ENCODE measurements at places on chromosomes 6 and 20. TPM values are rescaled to one million over a fixed set of nuclear protein-coding genes. Genes with fewer than 3 reads are reported as not detected.
A peak's percentile ranks its signal among the peaks of the same experiment; 100 is the strongest.

DNA sequence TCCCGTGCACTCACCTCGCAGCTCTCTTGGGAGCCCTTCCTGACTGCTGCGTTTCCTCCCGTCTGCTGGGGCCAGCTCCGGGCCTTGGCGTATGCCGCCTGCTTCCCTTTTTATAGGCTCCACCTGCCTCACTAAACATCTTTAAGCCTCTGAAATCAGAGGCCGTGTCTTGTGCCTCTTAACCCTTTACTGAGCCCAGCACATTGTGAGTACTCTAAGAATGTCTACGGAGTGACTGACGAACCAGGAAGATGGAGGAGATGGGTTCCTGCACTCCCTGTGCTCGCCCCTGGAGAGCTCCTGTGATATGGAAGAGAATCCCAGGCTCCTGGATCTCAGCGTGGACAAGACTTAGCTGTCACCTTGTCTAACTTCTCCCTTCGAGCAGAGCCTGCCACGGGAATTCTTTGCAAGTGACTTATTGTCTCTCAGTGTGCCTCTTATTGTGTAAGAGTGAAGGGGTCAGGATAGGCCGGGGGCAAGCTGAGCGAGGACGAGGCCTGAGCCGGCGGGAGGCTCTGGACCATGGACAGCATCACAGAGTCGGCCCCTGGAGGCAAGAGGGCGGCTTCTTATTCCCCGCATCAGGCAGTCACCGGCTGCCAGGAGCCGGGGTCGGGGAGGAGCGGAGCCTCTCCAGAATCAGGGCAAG is 70.9 kb upstream of the CCDC167 start:
- DNase-seq = no peak

- DNase-seq = no peak
These were observed 58.8 kb downstream of the RSPO3 start for GRCh38 chr6:127177030-127177922.

GRCh38 chr6:4356899-4357659 is 221.7 kb upstream of the ECI2 start:
- no peak for DNase-seq

DNA sequence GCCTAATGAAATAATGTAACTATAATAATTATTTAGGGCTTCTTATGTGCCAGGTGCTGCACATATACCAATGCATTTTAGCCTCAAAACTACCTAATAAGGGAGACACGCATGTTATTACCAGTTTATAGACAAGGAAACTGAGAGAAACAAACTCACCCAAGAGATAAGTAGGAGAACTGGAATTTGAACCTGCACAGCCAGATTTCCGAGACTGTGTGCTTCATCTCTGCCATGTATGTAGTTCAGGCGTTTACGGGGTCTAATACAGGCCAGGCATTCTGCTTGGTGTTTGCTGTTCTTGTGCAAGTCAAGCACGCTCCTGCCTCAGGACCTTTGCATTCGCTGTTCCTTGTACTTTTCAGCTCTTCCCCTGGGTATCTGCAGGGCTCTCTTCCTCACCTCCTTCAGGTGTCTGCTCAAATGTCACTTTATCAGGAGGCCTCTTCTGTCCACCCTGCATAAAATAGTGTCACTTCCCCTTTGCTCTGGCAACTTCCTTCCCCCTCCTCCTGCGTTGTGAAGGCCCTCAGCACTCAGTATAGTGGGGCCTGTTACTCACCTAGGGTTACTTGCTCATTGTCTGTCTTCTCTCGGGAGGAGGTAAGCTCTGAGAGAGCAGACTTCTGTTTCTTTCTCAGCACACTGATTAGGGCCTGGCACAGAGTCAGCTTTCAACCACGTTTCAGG is 6.1 kb upstream of the NSFL1C start:
- no peak for DNase-seq

DNA sequence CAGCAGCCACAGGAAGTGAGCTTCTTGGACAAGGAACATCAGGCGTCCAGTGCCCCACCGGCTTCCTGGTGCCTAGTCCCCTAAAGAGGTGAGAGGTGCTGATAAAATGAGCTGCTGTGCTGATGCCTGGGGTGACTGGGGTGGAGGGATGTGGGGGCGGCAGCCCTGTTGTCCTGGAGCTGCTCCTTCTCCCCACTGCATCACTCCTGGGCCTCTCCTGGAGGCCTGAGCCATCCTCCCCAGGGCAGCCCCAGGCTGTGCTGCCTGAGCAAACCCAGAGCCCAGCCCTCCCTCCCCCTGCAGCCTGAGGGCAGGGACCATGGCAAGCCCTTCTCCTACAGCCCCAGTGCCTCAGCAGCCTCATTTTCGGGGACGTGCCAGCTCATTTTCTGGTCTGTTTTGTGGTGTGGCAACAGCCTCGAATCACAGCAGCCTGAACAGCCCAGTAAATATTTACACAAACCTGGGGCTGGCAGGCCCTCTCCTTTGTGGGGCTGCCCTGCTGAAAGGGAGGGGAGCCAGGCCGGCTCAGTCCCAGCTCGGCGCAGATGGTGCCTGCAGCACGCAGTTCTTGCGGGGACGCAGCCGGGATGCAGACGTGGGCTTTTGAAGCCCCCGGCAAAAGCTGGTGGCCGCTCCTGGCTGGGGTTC is 259.9 kb downstream of the DLL1 start:
- DNase-seq = peak; percentile 60

GRCh38 chr6:39824030-39824926 is 32.1 kb downstream of the DAAM2 start:
- DNase-seq = no peak

DNA sequence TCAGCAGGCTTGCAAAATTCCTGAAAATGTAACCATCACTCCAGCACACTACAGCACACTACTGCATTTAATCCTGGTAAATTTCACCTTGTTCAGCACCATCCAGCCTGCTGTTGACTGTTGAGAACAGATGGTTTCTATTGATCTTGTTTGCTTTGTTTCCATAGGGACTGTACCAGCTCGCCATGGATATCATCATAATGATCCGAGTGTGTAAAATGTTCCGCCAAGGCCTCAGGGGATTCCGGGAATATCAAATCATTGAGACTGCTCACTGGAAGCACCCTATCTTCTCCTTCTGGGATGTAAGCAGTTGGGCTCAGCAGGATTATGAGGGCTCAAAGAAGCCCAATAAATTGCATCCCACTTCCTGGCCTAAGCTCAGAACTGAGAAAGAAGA is 4.1 kb downstream of the CNBD2 start:
- no peak for DNase-seq

GRCh38 chr6:12275107-12275506 is 15.1 kb upstream of the EDN1 start:
- no peak for DNase-seq

LZTS3 gene
- total RNA-seq = 8.0 TPM

Measured in posterior vena cava (tissue), 2 donors.